ENCODE measurements at places on chromosomes 7 and 10.

DNA sequence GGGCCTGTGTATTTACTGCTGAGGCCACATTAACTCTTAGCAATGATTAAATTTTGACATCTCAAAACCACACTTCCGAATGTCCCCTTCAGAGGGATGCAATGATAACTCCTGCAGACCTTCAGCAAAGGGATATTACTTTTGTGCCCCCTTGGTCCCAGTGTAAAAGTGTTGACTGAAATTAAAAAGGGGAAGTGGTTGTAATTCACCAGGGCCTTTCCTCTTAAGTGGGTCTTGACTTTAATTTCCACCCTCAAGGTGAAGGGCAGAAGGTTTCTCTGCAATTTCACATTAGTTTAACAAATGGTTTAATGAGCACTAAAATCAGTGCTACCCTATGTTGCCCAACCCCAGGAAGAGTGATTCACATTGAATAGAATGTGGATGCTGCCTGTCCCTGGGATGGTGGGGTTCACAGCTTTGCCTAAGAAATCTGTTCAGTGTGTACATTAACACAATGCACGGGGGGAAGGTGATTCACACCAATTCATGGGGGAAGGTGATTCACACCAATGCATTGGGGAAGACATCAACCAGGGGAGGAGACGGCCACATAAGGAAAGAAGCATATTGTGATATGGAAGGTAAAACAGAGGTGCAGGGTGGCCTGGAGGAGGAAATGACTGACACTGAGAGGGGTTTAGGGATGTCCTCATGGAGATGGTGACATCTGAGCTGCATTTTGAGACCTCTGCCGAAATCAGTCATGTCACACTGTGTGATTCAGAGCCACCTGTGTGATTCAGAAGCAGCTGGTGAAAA lies 19.4 kb upstream of the TNS3 start:
- DNase-seq, result peak; percentile 43

DNA sequence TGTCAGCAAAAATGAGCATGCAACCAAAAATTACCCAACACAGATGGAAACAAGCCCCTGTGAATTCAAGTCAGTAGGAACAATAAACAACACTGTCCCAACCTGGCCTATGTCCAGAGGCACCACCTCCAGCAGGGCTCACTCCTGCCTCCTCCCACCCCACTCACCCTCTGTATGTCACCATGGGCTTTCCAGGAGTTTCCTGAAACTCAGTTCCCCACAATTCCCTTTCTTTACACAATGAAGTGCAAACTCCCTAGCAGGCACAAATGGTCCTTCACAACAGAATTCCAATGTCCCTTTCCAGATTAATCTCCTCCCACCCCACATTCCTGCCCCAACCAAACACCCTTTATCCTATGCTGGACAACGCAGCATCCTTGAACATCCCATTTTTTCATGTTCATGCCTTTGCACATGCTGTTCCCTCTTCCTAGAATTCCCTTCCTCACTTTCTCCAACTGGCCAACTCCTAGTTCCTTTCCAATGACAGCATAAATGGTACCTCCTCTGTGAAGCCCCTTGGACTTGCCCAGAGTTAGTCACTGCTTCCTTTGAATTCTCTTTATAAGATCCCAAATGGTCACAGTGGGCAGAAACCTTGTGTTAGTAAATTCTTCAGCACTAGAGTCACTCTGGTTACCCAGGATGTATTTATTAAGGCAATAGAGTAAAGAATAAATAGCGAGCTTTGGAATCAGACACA lies 157.5 kb downstream of the SLIT1 start:
- DNase-seq, result no peak

DNA sequence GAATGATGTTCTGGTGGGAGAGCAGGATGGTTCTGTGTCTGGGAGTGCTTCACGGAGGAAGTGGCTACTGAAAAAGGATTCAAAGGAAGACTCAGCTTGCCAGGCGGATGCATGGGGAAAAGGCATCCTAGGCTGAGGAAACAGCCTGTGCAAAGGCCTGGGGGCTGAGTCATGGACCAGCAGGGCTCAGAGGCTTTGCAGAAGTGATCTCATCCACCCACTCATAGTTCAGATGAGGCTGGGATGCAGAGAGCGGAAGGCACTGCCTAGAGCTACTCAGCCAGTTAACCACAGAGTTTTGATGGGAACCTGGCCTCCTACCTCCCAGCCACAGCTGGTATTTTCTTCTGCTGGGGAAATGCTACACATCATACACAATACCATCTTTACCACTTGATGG lies 15.8 kb upstream of the ADAMTS14 start:
- DNase-seq, result no peak

DNA sequence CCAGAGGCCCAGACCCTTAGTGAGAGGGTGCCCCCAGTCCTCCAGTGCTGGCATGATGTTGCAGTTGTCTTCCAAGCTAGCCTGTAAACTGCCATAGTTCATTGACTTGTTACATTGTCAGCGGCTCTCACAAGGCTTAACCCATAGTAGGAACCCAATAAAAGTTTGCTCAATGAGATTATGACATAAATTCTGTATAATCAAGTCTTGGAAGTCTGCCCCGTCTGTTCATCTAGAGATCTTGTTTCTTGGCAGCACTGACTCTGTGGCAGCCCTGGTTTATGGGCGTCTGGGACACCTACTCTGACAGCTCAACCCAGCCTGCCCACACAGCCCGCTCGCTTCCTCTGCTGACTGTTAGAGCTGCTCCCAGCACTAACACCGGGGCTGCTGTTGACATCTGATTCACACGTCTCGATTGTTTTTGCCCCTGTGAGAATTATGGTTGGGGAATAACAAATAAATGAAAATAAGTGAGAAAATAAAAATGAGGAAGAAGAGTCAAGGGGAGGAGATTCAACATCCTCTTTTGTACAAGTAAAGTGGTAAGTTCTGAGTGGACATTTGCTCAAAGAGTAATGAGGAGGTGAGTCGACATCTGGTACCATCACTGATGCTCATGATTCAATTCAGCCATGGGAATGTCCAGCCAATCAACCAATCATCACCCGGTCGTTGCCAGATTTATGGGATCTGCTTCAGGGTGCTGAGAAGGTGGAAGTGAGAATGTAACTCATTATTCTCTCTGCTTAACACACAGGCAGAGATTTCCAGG lies 160.8 kb downstream of the SPAG6 start:
- DNase-seq, result no peak

GRCh38 chr10:25113191-25114035 lies 61.4 kb upstream of the GPR158 start:
- peak; percentile 53 for DNase-seq

- DNase-seq, result no peak
Measured at GRCh38 chr7:123624527-123625183, 23.0 kb downstream of the ASB15 start.

GRCh38 chr10:62806251-62806650 lies 1.7 kb downstream of the ADO start:
- DNase-seq, result no peak

DNA sequence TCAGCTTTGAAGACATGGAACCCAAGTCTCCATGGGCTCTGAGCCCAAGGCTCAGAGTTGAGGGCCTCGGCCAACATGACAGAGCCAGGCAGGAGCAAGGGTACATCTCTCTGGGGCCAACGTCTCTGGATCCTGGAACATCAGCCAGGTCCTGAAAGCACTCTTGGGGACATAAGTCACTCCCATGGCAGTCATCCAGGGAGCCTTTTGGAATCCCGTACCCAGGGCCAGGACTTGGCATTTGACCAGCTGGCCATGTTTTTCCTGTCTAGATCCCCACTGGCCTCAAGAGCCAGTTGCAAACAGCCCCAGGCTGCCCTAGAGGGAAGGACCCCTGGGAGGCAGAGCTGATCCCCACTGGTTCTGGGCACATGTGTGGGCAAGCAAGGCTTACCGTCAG lies 4.3 kb upstream of the CXCL12 start:
- DNase-seq, result no peak
